Hematopoietic multipotent progenitor cell (in vitro differentiated cells): ENCODE measurements at places on chromosomes 3 and 15.

GRCh38 chr3:33456756-33457155, 16.6 kb upstream of the UBP1 start:
- DNase-seq: no peak

DNA sequence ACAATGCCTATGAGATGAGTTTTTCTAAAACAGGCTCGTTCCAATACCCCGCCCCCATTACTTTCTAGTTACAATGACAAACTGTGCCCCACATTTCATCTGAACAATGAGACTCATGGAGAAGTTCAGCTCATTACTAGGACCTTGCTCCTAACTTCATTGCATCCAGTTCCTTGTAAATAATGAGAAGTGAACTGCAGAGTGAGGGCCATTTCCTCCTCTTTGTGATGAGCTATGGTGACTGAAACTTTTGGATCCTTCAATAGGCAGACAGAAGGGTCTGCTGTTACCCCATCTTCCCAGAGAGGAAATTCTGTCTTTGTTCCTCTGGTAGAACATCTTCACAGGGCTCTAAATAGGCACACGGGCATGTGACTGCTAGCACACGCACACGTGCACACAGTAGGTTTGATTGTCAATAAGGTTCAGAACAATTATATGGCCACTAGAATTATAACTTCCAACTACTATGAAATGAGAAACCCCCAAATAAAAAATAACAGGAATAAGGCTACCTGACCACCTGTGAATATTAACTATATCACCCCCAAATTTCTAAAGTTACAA, 51.8 kb downstream of the SERP1 start:
- no peak for DNase-seq

- no peak for DNase-seq
Measured at GRCh38 chr3:127428344-127428997, 140.6 kb upstream of the PRR20G start.

DNA sequence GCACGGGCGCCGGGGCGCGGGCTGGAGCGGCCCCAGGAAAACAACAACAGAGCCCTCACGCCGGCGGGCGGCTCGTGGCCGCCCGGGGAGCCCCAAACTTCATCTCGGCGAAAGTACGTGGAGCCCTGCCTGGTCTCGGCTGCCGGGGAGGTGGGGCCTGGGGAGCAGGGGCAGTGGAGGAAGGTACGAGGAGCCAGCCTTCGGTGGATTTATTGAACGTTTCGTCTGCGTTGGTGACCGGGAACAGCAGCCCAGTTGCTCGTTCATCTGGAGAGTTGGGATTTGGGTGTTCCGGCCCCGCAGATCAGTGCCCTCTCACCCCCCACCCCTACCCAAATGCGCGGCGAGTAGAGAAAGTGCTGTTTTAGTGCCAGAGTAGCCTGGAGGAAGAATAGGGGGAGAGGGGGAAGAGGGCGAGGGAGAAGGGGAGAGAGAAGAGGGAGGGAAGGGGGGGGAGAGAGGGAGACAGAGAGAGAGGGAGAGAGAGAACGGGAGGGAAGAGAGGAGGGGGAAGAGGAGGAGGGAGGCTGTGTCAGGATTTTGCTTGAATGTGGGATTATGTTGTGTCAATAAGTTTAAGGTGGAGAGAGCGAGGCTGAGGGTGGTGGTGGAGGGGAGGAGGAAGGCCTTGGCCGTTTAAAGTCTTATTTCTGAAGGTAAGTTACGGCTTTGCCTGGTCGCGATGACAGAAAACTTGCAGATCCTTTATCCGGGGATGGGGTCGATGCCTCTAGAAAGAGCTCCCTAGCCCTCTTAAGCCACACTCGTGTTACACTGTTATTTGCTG, 970 bp downstream of the BBX start:
- DNase-seq: peak; percentile 59

GRCh38 chr3:10335871-10336622, 15.1 kb upstream of the SEC13 start:
- no peak for DNase-seq

DNA sequence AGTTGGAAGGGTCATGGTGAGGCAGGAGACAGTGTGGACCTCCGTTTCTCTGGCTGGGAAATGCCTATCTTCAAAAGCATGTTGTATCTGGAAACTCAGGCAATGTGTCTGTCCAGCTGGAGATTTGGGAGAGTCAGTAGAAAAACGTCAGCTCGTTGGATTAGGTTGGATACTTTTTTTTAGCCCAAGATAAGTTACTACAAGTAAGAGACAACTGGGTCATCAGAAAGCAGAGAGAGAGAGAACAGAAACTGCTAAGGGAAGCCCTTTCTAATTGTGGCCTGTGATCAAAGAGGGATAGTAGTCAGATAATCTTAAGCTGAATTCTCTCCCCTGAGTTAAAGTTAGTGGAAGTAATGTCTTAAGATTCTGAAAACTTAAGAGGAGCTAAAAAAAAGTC, 78.9 kb upstream of the ZNF280D start:
- DNase-seq: no peak

- DNase-seq: no peak
Measured at GRCh38 chr3:152113992-152114651, 154.6 kb upstream of the MBNL1 start.

DNA sequence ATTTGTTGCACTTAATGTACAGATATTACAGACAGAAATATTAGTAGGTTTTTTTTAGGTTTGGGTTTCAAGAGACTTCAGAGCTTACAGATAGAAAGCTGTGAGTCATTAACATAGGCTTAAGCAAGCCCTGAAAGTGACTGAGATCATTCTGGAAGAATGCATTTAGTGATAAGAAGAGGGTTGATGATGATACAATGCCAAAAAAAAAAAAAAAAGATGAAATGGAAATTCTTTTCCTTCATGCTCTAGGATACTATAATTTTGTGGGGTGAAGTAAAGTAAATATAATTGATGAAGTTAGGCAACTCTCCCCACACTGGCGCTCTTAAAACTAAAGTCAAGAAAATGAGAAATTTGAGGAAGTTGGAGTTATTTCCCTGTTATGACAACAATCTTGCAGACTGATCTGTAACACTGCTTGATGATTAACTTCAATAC, 169.4 kb upstream of the ZNF385D start:
- peak; percentile 54 for DNase-seq

DNA sequence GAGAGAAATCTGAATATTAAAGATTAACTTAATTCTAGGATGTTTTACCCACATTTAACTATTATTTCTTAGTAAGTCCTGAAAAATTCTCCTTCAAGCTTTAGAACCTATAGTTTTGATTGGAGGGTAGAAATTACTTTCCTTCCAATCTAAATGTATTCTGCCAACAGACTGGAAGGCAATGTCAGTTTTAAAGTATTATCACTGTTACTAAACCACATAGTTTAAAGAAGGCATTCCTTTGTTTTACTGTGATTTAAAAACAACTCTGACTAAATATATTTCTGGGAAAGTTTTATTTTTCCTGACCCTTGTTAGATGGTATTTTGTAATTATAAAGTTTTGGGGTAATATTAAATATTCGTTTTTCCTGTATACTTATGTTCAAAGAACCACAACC, 382.5 kb downstream of the TBC1D5 start:
- DNase-seq: no peak

GRCh38 chr3:64974401-64974800, 286.6 kb upstream of the ADAMTS9 start:
- no peak for DNase-seq

DNA sequence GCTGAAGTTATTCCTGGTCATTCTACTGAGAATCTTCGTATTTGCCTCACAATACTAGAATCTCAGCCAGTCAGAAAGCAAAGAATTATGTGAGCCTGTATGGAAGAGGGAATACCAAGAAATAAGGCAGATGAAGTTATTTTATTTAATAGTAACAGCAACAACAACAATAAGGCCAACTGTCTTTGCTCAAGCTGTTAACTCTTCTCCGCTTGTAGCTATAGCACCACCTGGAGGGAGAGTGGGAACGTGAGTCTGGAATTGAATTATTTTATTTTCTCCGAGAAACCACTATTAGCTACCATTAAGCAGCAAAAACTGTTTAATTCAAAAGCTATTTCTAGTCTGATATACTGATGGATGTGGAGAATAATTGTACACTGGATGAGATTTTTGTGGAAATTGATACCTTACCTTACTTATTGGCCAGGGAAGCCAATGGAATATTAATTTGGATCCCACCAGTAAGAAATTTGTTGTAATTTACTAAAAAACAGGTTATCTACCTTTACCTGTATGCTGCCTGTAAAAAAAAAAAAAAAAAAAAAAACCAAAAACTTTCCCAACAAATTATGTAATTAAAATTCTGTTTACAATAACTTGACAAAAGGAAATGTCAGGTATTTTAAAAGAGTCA, 50.1 kb downstream of the CALML4 start:
- no peak for DNase-seq

DNA sequence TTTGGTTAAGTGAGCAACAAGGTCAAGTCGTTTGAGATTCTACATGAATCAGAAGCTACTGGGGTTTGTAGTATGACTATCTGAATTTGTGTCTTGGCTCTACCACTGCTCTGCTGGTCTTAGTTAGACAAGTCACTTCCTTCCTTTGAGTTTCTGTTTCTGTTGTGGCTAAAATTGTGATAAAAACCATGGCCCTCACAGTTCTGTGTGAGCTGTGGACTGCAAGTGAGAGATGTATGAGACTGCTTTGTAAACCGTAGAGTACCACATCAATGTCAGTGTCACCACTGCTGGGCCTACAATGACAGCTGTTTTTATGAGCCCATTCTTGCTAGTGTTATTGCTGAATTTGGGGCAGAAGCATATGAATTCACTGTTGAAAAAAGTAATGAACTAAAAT, 32.7 kb downstream of the RARB start:
- peak; percentile 73 for DNase-seq

- no peak for DNase-seq
Measured at GRCh38 chr15:41417418-41418195, 712 bp downstream of the RTF1 start.

DNA sequence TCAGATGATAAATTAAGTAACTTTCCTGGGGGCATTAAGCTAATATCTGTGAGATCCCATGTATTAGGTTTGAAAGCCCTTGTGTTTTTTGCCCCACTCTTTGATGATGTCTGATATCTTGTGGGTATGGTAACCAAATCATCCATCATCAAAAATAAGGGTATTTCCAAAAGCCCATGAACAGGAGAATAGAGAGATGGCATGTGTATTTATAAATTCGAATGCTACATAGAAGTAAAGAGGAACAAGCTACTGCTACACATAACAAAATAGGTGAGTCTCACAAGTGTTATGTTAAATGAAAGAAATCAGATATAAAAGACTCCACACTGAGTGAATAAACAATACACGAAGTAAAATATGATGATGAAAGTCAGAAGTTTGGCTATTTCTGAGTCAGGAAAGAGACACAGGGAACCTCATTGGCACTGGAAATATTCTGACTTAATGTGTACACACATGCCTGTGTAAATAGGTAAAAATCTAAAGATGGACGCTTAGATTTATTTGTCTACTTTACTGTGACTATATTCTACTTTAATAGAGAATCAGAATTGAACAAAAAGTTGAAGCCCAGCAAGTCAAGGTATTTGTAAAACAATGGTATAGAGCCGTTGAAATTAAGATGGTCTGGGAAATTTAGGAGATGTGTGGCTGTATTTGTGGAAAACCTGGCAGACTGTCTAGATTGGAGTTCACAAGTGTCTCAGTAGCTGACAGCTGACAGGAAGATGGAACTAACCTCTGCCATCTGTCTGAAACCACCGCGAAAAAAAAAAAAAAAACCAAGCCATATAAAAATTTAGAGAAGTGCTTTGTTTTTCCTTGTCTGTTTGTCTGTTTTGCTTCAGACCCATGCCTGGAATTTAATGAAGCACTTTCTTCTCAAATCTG, 111.0 kb upstream of the TGFBR2 start:
- DNase-seq: no peak

- no peak for DNase-seq
Measured at GRCh38 chr3:97765336-97765735, 778 bp downstream of the ARL6 start.
